Bronchial epithelial cell (primary cell): ENCODE measurements at places on chromosomes 7 and 10. TPM values are rescaled to one million over a fixed set of nuclear protein-coding genes. Genes with fewer than 3 reads are reported as not detected.

Gene ZFAND2A
- 53.4 and 63.1 TPM in 2 replicates for total RNA-seq

Gene CLRN3
- total RNA-seq: not detected in 2 replicates

Gene EMX2
- not detected in 2 replicates for total RNA-seq

Gene PPP1R9A
- total RNA-seq: 0.79 and 1.0 TPM in 2 replicates

Gene CXCL12
- under 0.01 and 1.3 TPM in 2 replicates for total RNA-seq

Gene PLPP4
- 0.13 and 0.26 TPM in 2 replicates for total RNA-seq

Gene TDRD1
- 1.8 and 2.1 TPM in 2 replicates for total RNA-seq

Gene TPST1
- 24.7 and 31.4 TPM in 2 replicates for total RNA-seq

Gene POM121
- total RNA-seq: 4.5 and 4.7 TPM in 2 replicates

Gene AGR2
- 118 and 163 TPM in 2 replicates for total RNA-seq

Gene INPP5F
- total RNA-seq: 10.1 and 11.6 TPM in 2 replicates

Gene NME8
- not detected in 2 replicates for total RNA-seq

Gene ASB13
- total RNA-seq: 14.5 TPM in 2 replicates

Gene BHLHA15
- total RNA-seq: 2.3 and 3.2 TPM in 2 replicates

Gene DLX6
- not detected in 2 replicates for total RNA-seq

Gene OR2A1
- not detected in 2 replicates for total RNA-seq

Gene ADCY1
- total RNA-seq: 0.79 and 1.0 TPM in 2 replicates

Gene PRSS1
- under 0.01 TPM in 1 of 2 replicates, not detected in the other for total RNA-seq

Gene GPR141
- total RNA-seq: 0.13 and 0.26 TPM in 2 replicates

Gene FOXI2
- total RNA-seq: not detected in 2 replicates

Gene ABLIM1
- 152 and 264 TPM in 2 replicates for total RNA-seq

Gene LRRC4
- total RNA-seq: under 0.01 and 0.64 TPM in 2 replicates

Gene PDZD8
- total RNA-seq: 20.3 and 27.9 TPM in 2 replicates

Gene SRRM3
- total RNA-seq: 0.26 and 0.51 TPM in 2 replicates

Gene TYW1B
- total RNA-seq: 2.6 and 3.2 TPM in 2 replicates

Gene CHST3
- 11.4 and 16.6 TPM in 2 replicates for total RNA-seq

Gene PAX2
- not detected in 2 replicates for total RNA-seq

Gene ST8SIA6
- 0.53 and 4.4 TPM in 2 replicates for total RNA-seq

Gene TSC22D4
- total RNA-seq: 7.6 and 12.7 TPM in 2 replicates

Gene CRPPA
- total RNA-seq: 0.26 and 0.64 TPM in 2 replicates

Gene ATOH7
- total RNA-seq: under 0.01 TPM in 1 of 2 replicates, not detected in the other

Gene VENTX
- not detected in 2 replicates for total RNA-seq

Gene GSAP
- 10.3 and 20.4 TPM in 2 replicates for total RNA-seq

Gene CLDN4
- total RNA-seq: 55.5 and 126 TPM in 2 replicates

Gene NKX1-2
- 0.51 and 2.1 TPM in 2 replicates for total RNA-seq

Gene NUTM2E
- total RNA-seq: 0.13 TPM in 1 of 2 replicates, not detected in the other

Gene ZNF853
- 0.26 and 0.53 TPM in 2 replicates for total RNA-seq

Gene LRRC17
- 0.26 and 0.38 TPM in 2 replicates for total RNA-seq
